Right ventricle myocardium inferior (tissue), 1 donor: ENCODE measurements at places on chromosomes 2 and 18. TPM values are rescaled to one million over a fixed set of nuclear protein-coding genes. Genes with fewer than 3 reads are reported as not detected.

DNA sequence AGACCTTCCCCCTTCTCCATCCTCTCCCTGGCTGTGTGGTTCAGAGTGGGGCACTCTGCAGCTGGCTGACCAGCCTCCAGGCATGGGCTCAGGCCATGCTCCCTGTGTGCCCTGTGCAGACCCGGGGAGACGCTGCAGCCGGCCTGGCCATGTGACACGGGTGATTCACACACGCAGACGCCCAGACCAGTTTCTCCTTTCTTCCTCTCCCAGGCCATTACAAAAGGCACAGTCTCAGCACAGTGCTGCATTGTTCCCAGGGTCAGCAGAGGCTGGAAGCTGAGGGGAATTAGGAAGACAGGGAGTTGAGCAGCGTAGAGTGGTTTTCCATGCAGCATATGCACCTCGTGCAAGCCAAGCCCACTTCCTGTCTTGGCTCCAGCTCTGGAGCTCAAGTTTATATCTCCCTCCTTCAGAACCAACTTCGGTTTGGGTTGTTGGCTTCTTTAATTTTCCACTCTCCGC is 288.5 kb downstream of the TNS1 start:
- peak; percentile 87 for DNase-seq

The IL36G gene
- not detected for total RNA-seq

The ANKRD53 gene
- total RNA-seq: 0.54 TPM

- no peak for DNase-seq
Measured at GRCh38 chr18:55795101-55795669, 207.2 kb upstream of the TCF4 start.

GRCh38 chr2:170177950-170178781 is at the start of gene MYO3B:
Gene MYO3B (plus strand): TSS chr2:170178147. CDS start chr2:170178288, 141 bp downstream.
- no peak for DNase-seq

DNA sequence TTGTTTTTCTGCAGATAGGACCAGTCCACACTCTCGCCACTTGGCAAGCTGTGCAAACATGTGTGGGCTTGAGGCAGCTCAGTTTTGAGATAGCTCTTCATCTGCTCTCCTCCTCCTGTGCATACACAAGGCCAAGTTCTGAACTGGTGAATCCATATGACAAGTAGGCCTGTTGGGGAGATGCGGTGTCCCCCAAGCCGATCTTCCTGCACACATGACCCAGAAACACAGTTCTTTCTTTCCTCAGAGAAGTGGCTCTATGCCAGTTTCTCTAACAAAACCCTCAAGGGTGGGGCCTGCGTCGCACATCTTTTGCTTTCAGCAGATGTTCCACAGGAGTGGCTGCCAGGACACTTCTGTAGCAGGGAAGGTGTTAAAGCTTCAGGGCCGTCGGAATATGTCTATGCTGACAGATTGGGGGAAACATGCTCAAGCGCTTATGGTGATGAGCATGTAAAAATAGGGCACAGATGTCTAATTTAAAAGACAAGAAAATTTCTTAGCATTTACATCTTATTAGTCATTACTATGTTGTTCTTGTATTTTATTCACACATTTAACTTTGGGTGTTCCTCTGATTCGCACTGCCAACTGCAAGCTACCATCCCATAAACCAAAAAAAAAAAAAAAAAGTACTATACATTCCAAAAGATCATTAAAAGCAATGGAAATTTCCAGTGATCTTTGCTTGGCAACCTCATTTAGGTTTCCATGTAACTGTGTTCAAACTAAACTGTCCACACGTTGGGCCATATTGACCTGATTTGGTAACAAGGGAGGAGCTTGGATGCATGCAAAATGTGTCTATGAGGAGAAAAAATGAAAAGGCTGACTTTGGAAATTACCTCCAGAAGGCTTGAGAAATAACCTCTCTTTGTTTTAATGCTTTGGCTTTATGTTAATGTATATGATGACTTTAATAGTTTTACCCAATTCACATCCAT is 1055.5 kb upstream of the KLHL29 start:
- DNase-seq: no peak

GRCh38 chr2:46874236-46874929 is 41.2 kb downstream of the MCFD2 start:
- no peak for DNase-seq

- DNase-seq: no peak
Measured at GRCh38 chr2:50327906-50328305, 704.0 kb downstream of the NRXN1 start.

The LRP2 gene
- total RNA-seq: 0.14 TPM

The CRYBA2 gene
- total RNA-seq: not detected
